MV-4-11 (cell line): ENCODE measurements at places on chromosomes 5 and 9.

DNA sequence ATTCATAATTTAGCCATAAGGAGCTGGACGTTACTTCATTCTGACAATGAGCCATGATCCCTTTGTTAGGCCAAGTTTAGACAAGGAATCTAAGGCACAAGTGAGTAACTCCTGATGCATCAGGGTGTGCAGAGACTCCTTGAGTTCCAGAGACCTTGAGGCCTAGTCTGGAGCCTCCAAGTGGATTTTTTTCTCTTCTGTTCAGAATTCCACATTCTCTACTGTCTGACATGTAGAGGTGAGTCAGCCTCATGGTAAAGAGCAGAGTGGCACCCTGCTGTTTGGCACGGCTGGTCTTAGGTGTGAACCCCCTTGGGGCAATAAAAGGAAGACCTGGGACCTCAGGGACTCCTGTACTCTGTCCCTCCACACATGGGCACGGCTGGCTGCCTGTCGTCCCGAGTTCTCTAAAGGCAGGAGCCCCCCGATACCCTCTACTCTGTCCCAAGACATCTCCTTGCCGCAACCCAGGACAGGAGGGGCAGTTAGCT, 22.0 kb upstream of the TGFBI start:
- DNase-seq, result no peak

GRCh38 chr9:10729213-10729612, 116.4 kb upstream of the PTPRD start:
- DNase-seq, result no peak

DNA sequence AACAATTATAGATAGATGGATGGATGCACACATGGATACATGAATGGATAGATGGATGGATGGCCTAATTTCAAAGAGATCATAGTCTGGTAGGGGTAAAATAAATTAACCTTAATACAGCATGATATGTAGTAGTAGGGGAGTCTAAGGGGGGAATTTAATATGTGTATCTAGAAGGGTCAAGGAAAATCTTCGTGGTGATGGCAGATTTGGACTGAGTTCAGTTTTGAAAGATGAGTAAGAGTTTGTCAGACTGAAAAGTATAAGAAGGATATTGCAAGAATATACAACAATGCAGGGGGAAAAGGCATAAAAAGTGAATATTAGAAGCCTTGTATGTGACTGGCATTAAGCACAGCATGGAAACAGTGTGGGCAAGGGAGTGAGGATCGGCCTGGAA, 98.7 kb downstream of the ZNF462 start:
- no peak for DNase-seq

DNA sequence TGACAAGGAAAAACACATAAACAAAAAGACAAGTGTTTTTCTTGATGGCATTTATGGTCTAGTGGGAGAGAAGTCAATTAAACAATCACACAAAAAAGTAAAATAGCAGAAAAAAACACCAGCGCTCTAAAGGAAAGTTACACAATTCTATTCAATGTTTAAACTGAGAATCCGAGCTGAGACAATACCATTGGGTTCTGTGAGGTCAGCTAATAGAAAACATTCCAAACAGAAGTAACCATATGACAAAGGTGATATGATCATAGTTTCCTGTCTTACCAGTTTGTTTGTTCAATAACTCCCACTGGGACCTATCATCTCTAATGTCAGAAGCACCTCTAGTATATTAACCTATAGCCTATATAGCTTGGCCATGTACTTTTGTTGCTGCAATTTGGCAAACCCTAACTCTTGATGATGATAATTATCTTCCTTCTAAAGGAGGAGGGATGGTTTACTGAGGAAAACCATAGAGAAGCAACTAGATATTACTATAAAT, 1030.0 kb downstream of the CDH12 start:
- no peak for DNase-seq

GRCh38 chr9:131008563-131008908, 438 bp upstream of the LAMC3 start:
- no peak for DNase-seq

GRCh38 chr5:23208959-23209431, 298.4 kb upstream of the PRDM9 start:
- peak; percentile 77 for DNase-seq

GRCh38 chr5:34587355-34588241, 68.5 kb upstream of the RAI14 start:
- no peak for DNase-seq
